ENCODE measurements at places on chromosomes 13 and 19.
A peak's percentile ranks its signal among the peaks of the same experiment; 100 is the strongest.

DNA sequence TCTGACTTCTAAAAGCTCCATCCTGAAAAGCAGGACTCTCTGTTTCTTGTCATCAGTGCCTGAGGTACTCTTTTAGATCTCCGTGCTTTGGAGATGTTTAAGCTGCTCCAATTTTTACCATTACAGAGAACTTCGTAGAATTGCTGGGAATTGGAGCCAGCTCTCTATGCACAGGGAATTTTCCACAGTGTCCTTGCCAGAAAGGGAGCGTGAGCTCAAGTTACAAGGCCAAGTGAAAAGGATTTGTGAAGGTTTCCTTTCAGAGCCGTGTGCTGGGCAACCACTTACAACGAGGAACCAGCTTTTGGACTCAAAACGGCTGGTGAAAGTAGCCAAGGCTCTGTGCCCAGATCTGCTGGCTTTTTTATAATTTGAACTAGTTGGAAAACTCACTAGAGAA, 82.6 kb downstream of the NUFIP1 start:
- DNase-seq = no peak

- peak; percentile 55 for DNase-seq
Observed at GRCh38 chr13:51542346-51543242, 41.7 kb upstream of the WDFY2 start.

- no peak for DNase-seq
Observed at GRCh38 chr13:42992764-42993122, 702 bp upstream of the EPSTI1 start.

- DNase-seq = no peak
Observed at GRCh38 chr19:8161135-8161646, 11.8 kb upstream of the FBN3 start.

DNA sequence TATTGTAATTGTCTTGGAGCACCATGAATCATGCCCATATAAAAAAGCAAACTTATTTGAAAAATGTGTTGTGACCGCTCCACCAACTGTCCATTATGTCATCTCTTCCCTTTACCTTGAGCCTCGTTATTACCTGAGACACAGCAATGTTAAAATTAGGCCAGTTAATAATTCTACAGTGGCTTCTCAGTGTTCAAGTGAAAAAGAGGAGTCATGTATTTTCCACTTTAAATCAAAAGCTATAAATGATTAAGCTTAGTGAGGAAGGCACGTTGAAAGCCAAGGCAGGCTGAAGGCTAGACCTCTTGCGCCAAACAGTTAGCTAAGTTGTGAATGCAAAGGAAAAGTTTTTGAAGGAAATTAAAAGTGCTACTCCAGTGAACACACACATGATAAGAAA, 210.5 kb downstream of the GPC6 start:
- no peak for DNase-seq

GRCh38 chr13:77415253-77416071, 88.6 kb upstream of the MYCBP2 start:
- DNase-seq = no peak

- peak; percentile 56 for DNase-seq
Observed at GRCh38 chr13:80612804-80613203, 271.9 kb upstream of the SPRY2 start.

DNA sequence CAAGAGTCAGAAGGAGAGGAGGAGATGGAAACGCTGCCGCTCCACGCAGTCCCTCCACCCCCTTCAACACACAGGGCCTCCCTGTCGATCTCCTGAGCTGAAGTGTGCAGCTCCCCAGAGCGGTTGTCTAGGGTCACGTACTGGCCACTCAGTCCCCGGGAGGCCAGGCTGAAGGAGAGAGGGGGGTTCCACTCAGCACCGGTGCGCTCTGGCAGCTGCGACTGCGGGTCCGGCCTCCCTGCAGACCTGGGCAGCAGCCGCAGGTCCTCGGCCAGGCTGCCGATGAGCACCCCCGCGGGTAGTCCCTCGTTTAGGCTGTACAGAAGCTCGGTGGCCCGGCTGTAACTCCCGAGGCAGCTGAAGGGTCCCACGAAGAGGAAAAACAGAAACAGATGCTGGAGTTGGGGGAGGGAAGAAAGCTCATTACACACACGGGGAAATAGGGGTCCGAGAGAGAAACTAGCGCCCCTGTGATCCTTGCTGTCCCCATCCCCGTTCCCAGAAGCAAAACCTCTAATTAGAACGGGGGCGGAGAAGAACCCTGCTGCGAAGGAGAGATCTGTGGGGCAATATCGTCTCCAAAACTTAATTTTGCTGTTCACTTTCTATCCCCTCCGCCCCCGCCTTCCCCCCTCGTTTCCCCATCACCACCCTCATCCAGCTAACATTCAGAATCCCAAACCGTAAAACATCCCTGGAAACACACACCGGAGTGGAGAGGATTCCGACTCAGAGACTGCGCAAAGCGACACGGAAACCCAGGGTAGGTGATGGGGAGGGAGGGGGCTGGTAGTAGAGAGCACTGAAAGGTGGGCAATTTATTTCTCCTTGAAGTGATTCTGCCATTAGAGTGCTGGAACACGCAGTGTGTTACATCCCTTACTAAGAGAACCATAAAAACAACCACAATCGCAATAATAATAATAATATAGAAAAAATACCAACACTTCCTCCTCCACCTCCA, 1.8 kb downstream of the PCDH20 start:
- peak; percentile 53 for DNase-seq

DNA sequence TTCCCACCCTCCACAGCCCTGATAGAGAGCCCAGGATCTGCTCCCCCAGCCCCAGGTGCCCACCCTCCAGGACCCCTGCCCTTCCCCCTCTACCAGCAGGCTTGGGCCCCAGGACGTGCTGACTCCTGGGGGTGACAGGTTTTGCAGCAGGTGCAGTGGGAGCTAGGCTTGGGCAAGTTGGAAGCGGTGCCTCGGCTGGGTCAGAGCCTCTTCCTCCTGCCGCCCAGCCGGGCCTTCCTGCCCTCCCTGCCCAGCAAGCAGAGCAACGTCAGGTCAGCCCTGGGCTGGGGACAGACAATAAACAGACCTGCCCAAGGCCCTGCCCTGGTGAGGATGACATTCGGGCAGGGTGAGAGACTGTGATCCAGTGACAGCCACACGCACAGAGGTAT, 9.2 kb upstream of the NCCRP1 start:
- DNase-seq = no peak

- no peak for DNase-seq
Observed at GRCh38 chr19:55297267-55297666, 13.5 kb downstream of the BRSK1 start.

GRCh38 chr13:83298617-83299016, 583.7 kb downstream of the SLITRK1 start:
- no peak for DNase-seq

- DNase-seq = no peak
Observed at GRCh38 chr13:27599845-27600553, 20.3 kb downstream of the LNX2 start.

GRCh38 chr19:56764196-56764695, 76.3 kb downstream of the PEG3 start:
- no peak for DNase-seq

GRCh38 chr13:75153834-75154233, 328.1 kb downstream of the TBC1D4 start:
- no peak for DNase-seq

- no peak for DNase-seq
Observed at GRCh38 chr13:22031702-22032286, 360.9 kb downstream of the FGF9 start.

DNA sequence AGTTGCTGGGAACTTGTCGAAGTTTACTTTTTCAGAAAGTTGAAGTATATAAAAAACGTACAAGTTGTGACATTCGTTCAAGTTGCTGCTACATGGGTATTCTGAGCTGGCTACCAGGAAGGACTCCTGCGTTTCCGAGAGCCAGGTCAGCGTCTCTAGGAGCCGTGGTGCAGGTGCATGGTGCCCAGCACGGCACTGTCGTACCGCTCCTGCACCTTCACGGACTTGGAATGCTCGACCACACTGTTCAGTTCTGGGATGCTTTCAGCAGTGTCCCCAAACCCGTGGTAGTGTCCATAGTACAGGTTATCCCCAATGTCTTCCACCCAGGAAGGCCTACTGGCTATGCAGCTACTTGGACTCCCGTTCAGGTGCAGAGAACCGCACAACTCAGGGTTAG, 35.4 kb downstream of the ANKRD10 start:
- DNase-seq = no peak

- DNase-seq = no peak
Observed at GRCh38 chr13:27273658-27274425, 3.2 kb downstream of the RASL11A start.

GRCh38 chr13:52452470-52452869, 2.0 kb upstream of the VPS36 start:
- no peak for DNase-seq

GRCh38 chr13:113741191-113741668, 17.8 kb upstream of the TMEM255B start:
- no peak for DNase-seq

GRCh38 chr13:112246731-112247470, 129.3 kb upstream of the SPACA7 start:
- DNase-seq = peak; percentile 36

DNA sequence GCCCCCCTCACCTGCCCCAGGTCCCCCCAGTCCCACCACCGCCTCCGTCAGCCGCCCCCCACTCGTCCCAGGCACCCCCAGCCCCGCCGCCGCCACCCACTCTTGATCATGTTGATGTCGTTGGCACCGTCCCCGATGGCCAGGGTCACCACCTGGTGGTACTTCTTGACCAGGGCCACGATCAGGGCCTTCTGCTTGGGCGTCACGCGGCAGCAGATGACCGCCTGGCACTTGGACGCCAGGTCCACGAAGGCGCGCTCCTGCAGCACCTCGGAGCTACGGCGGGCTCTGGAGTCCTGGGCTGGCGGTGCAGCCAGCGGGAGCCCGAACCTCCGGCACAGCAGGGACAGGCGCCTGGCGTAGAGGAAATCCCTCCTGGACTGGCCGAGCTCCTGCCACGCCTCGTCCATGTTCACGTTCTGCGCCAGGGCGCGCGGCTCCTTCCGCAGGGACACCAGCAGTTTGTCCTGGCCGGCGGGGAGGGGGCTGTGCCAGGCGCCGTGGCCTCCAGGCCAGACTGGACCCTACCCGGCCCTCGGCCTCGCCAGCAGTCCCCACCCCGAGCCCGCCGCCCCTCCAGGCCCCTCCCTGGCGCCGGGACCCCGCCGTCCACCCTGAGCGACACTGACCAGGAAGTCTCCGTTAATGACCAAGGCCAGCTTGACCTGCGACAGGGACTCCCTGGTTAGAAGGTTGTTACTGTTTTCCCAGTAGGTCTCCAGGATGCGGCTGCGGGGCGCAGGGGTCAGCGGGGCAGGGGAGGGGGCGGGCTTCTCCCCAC, 22.6 kb downstream of the ATP8B3 start:
- DNase-seq = no peak

GRCh38 chr13:78084401-78084800, 165.8 kb upstream of the EDNRB start:
- no peak for DNase-seq

DNA sequence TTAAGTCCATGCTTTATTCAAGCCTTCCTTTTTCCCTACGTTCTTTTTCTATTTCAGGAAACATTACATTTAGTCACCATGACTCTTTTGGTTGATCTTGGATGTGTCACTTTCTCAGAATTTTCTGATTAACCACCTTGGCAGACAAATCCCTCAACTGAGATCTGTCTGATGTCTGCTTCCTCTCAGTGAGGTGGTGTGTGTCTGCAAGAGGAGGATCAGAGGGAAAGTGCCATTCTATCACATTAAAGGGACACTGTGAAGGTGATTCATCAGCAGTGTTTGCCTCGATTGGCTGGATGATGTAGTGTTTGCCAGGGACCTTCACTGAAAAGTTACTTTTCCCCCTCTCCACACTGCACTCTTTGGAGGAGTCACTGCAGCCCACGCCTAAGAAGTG, 3.0 kb upstream of the CCNP start:
- no peak for DNase-seq

- peak; percentile 52 for DNase-seq
Observed at GRCh38 chr19:10863107-10863717, 8.1 kb upstream of the CARM1 start.

DNA sequence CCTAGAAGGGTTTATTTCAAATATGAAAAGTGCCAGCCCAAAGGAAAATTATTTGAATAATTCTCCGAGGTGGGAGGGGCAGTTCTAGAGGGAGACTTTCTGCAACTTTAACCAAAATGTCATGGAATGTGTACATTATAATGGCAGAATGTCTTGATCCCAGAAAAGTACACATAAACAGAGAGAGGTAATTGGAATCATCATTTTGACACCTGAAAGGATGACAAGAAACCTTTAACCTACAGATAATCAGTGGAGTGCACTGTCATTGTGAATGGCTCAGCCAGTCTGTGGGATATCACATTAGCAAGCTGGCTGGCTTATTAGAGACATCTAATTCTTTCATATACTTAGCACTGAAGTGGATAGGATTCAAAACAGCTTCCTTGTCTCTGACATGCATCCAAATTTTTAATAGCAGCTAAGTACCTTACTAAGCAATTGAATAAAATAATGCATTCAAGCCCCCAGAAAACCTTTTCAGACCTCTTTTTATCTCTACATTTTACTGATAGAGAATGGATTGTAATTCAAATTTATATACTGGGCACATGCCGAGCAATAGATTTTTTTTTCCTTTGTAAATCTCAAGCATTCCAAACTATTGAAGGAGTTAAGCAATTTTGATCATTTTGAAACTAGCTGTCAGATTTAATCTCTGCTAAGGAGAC, 468.6 kb downstream of the COG6 start:
- DNase-seq = no peak

DNA sequence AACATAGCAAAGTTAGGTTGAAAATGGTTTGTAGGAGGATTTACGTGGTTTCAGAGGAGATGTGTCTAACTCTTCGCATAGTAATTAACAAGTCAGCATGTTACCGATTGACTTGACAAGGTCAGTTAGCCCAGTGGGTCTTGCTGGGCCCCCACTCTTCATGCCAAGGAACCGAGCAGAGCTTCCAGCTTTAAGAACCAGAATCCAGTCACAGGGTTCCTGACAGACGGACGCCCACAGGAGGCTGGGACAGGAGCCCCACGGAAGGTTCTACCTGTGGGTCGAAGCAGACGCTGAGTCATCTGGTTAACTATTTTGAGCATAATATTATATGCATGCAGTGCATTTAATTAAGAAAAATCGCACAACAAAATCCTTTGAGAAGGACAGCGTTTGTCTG, 3.5 kb downstream of the TMEM255B start:
- DNase-seq = no peak

DNA sequence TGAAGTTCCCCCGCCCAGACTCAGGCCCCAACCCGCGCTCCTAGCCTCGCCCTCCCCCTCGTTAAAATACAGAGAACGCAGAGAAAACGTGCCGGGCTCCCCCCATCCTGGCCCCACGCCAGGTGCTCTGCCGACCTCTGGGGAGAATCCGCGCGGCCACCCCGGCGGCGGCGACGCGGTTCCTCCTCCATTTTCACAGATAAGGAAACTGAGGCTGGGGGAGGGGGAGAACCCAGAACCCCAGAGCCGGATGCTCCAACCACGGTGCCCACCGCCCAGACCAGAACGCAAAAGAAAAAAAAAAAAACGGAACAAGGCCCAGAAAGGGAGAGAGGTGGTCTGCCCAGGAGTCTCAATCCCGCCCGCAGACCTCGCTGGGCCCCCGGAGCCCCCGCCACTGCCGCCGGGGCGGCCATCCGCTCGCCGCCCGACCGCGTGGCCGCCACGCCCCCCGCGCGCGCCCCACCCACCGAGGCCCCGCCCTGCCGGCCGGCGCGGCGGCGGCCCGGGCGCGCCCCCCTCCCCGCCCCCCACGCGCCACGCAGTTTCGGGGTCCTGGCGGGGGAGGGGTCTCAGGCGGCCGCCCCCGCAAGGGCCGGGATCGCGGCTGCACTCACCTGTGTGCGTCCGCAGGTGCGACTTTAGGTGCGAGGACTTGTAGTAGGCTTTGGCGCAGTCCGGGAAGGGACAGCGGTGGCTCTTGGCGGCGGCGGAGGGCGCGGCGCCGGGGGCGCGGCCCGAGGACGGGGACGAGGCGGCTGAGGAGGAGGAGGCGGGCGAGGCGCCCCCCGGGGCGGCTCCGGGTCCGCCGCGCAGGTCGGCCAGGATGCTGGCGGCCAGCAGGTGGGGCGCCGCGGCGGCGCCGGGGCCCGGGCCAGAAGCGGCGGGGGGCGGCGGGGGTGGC, 703 bp downstream of the KLF16 start:
- peak; percentile 73 for DNase-seq

All from ecto neural progenitor cell (in vitro differentiated cells).